ENCODE measurements at places on chromosomes 3 and 15.

- no peak for DNase-seq
Observed at GRCh38 chr3:170320461-170321121, 36.9 kb upstream of the SKIL start.

DNA sequence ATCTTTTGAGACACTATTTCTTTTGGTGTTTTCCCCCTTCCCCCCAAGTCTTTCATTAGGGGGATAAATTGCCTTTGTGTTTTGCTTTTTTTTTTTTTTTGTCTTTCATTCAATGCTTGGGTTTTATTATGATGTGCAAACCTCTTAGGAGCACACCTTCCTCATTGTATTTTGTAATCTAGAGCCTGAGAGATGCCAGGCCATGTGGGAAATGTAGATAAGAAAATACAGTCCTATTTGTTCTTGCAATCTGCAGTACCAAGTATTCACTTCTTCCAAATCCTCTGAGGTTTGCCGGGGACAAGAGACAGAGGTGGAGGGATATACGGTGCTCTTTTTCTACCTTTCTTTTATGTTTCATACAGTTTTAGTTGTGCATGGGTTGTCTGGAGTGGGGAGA, 66.7 kb downstream of the LARS2 start:
- DNase-seq: no peak

DNA sequence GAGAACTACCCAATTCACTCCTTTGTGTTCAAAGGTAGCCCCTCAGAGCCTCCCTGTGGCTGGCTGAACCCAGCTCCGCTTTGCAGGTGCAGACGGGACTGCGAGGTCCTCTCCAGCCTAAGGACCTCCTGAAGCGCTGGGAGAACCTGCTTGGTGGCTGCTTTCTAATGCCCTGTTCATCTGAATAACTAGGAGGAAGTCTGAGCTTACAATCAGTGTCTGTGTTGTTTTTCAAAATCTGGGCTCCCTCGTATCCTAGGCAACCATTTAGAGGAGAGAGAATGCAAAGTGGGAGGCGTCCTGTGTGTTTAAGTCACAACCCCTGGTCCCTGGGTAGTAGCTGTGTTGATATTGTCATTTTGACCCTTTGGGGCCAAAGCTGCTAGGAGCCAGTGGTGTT, 99.9 kb downstream of the GABRG3 start:
- DNase-seq: no peak

DNA sequence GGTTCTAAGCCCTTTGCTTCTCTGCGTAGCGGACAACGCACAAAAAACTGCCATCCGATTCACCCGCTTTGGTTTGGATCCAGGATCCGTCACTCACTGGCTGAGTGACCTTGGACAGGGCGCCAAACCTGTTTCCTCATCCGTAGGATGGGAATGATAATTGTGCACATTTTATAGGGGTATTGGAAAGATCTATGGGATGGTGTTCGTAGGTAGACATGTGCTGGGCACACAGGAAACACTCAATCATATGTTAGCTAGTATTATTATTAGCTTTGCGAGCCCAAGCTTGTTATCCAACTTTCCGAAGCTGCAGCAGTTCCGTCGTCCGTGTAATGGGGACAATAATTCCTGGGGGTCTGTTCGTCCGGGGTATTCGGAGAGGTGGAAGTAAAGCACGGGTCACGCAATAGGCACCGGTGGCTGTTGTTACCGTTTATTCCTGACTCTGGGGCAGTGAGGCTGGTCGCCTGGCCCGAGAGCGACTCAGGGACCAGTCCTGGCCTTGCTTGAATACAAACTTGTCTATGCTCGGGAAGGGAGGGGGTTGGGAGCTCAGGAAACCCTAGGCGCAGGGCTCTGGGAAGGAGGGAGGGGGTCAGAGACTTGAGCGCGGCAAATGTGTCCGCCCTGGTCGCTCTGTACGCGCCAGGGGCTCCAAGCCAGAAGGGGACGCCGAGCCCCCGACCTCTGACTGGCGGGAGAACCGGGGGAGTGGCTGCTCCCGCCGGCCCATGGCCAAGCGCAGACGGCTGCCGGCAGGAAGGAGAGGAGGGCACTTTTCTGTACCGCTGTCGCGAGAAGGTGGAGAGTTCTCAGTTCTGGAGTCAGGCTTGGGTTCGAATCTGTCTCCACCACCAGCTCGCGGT, 1.3 kb downstream of the SPSB4 start:
- DNase-seq: no peak

DNA sequence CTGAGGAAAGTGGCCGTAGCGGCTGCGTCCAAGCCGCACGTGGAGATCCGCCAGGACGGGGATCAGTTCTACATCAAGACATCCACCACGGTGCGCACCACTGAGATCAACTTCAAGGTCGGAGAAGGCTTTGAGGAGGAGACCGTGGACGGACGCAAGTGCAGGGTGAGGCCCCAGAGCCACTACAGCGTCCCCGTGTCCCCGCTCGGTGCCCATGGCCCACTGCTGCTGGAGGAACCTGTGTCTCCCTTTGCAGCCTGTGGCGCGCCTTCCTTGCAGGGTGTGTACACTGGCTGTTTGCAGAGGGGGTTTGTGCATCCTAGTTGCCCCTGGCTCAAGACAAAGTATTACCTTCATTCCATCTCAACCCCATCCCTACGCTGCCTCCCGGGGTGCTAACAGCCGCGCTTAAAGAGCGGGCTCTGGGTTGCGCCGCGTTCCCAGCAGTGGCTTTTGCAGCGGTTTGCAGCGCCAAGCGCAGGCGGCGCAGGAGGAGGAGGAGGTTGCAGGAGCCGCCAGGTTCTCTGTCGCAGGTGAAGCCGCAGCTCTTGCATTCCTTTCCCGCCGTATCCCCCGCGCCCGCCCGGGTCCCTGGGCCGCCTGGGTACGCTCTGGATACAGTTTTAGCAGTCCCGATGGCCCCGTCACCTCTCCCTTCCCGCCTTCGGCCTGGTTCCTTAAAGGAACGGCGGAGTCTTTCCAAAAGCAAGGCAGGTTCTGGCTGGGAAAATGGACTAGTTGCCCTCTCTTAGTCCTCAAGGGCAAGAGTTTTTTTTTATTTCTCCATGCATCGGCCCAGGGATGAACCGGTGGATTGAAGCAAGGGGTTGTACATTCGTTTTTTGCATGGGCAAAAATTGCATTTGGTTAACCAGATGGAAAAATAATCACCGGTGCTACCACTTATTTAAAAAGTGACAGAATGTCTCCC, 1.2 kb downstream of the CRABP1 start:
- DNase-seq: no peak

DNA sequence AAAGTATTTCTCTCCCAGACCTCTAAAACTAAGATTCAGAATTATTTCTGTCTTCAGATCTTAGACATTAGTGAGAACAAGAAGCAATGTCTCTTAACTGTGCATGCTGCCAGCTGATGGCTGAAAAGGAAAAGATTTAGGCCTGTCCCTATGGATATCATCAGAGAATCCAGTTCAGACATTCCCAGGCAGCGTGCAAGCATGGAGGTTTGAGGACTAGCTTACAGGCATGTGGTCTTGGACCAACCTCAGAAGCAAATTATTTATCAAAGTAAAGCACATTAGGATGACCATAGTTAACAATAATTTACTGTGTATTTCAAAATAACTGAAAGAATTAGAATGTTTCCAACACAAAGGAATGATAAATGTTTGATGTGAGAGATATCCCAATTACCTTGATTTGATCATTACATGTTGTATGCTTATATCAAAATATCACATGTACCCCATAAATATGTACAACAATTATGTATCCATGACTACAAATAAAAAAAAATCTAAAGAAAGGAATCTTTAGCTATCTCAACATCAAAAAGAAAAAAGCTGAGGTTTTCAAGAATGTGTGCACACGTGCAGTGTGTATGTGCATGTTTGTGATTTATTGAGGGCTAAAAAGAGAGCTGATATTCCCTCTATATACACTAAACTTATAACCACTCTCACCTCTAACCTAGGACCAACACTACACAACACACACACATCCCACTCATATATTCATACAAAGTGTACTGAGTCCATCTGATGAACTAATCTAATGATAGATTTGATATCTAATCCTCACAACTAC, 108.9 kb upstream of the THBS1 start:
- no peak for DNase-seq

GRCh38 chr3:42511736-42512135, 9.3 kb downstream of the VIPR1 start:
- no peak for DNase-seq

DNA sequence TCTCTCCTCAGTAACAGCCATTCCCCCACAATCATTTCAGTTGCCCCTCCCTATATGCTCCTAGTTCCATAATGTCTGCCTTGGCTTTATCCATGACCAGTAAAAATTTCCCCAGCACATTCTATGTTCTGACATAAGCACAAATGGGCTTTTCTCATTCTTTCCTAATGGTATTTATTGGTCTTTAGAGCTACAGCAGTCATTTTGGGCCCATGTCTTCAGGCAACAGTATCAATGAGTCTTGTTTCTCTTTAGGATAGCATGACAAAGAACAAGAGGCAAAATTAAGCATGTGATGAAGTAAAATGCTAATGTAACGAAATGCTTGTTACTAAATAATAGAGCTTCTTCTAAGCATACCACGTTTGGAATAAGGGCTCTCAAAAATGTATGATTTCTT, 8.2 kb downstream of the DPP8 start:
- no peak for DNase-seq

DNA sequence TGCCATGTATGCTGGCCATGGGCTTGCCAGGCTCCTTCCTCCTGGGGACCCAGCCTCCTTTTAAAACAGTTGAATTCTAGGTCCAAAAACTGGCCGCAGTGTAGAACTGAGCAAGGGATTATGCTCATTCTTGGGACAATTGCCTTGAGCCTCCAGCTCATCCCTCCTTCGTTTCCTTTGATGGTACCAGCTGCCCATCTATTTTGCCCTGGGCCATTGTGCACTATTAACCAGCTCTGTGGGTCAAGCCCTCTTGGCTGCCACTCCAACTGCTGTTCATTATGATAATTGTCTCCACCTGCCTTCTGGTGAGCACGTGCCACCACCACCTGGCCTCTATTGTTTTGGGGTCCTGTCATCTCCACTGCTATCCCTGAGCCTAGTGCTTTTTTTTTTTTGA, 75.8 kb upstream of the SYN2 start:
- no peak for DNase-seq

GRCh38 chr15:80967451-80967850, 22.2 kb downstream of the MESD start:
- no peak for DNase-seq

DNA sequence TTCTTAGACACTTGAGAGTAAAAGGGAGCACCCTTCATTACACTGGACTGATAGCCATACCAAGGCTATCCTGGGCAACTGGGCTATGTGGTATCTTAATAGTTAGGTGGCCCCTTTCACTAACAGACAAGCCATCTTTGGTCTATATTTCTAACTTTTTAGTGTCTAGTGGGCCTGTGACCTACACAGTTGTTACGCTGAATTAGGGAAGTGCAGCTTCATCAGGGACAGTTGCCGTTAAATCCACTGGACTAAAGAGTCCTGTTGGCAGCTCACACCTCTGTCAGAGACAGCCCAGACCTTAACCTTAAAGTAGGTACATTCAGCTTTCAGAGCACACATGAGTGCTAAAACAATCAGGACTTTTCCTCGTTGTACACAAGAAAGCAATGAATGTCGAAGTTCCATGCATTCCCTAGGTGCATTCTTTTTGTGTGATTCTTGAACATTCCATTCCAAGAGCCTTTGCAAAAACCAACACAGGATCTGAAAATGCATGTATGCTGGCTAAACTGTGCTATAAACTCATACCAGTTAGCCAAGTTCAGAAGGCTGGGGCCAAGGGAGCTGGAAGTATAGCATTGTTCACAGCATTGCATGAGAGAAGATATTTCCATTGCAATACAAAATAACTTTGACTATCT, 230.2 kb upstream of the EIF1B start:
- no peak for DNase-seq

- DNase-seq: no peak
Observed at GRCh38 chr3:53079147-53079546, 33.3 kb upstream of the SFMBT1 start.

- DNase-seq: no peak
Observed at GRCh38 chr3:108804966-108805365, 17.6 kb upstream of the TRAT1 start.

- no peak for DNase-seq
Observed at GRCh38 chr3:40557575-40558161, 32.9 kb downstream of the ZNF621 start.

GRCh38 chr15:42632105-42632675, 56.8 kb downstream of the STARD9 start:
- DNase-seq: no peak

- no peak for DNase-seq
Observed at GRCh38 chr15:72482275-72482674, 8.1 kb downstream of the ARIH1 start.

- no peak for DNase-seq
Observed at GRCh38 chr3:42115215-42115614, 24.1 kb downstream of the TRAK1 start.

DNA sequence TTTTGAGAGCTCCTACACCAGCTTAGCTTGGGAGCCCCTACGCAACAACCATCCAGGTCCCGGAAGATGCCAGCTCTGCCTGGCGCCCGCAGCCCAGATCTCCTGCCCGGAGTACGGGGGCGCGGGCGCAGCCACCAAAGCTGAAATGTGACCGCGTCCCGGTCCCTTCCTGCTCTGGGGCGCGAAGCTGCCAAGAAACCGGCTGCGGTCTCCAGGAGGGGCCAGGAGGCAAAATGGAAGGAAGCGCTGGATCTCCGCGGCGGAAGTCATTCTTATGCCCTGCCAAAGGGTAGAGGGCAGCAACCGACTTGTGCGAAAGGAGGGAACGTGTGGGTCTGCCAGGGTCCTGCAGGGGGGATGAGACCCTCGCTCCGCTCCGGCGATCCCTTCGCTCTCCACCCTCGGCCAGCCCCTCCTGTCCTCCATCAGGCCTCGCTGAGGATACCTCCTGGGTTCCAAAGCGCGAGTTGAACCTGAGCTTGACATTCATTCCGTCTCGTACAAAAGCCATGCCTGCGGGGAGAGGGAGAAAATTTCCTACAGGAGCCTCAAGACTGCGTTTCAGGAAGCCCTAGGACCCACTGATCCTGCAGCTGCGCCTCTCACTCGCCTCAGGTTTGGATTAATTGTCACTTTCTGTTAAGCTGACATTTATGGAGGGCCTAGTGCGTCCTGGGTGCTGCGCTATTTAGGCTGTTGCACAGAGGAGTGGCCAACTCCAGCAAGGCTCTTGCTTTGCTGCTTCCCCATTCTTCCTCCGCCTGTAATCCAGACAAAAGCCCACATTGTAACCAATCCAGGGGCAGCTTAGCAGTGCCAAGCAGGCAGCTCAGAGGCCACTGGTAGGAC, 98.3 kb upstream of the VGLL3 start:
- no peak for DNase-seq

- DNase-seq: no peak
Observed at GRCh38 chr3:69827127-69827526, 87.9 kb downstream of the MITF start.

GRCh38 chr3:169146179-169146665, 517.3 kb downstream of the MECOM start:
- DNase-seq: no peak

DNA sequence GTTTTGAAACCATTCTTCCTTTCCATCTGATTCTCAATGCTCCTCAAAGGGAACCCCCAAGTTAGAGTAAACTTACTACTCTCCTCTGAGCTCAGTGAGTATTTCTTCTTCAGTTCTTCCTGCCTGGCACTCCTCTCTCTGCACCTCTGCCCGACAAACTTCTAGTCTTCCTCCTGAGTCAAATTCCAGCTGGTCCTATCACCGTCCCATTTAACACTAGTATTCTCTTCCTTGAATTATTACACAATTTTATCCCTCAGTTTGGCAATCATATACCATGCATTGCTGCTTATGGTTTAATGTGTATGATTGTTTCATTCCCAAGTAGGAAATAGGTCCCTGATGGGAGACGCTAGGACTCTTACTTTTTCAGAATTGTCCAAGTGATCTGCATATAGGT, 279.7 kb downstream of the MECOM start:
- DNase-seq: no peak

GRCh38 chr3:61733000-61733399, 171.6 kb downstream of the PTPRG start:
- no peak for DNase-seq

All from activated CD4-positive, alpha-beta T cell treated with anti-CD3 and anti-CD28 coated beads, Interleukin-2, amount 50 U/mL, for 4 hours (primary cell).